ENCODE measurements at places on chromosomes 1 and 21. TPM values are rescaled to one million over a fixed set of nuclear protein-coding genes. Genes with fewer than 3 reads are reported as not detected.
A peak's percentile ranks its signal among the peaks of the same experiment; 100 is the strongest.

- peak; percentile 90 for DNase-seq
Observed at GRCh38 chr1:206935491-206936067, 10.7 kb downstream of the PIGR start.

DNA sequence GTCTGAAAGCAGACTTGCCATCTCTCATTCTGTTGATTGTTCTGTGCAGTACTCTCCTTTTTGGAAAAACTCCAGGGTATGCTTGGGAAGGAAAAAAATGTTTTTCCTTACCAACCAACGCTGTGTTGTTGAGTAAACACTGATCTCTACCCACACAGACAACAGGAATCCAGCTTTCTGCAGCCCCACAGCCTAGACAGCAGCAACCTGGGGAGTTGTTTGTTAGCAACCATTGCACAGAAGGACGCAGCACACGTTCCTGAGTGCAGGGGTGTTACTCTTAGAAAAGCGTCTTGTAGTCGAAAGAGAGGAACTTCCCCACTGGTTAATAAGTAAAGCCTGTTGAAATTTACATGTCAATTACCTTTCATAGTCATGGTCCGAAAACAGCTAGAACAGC lies 56.6 kb downstream of the SMYD2 start:
- DNase-seq, result no peak

NBPF20 gene
- total RNA-seq, result 0.22 TPM

LAX1 gene
- not detected for total RNA-seq

DNA sequence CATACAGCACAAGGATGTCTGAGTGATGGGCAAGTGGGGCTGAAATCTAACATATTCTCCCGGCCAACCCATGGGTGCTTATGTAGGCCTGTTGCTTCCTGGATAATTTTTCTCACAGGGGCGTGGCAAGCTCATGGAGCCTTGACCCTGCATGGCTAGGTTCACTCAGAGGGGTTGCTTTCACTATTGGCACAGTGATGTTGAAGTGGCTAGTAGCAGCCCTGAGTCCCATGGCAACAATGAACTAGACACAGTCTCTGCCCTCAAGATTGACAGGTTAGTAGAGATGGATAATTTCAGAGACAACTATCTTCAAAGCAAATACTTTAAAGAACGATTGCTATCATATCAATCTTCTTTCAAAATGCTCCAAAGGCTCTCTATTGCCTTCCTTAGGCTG lies 6.5 kb upstream of the MAB21L3 start:
- no peak for DNase-seq

GRCh38 chr1:156963621-156964020 lies 43.2 kb downstream of the LRRC71 start:
- DNase-seq, result no peak

- DNase-seq, result no peak
Observed at GRCh38 chr1:50858761-50859160, 101.3 kb downstream of the FAF1 start.

DNA sequence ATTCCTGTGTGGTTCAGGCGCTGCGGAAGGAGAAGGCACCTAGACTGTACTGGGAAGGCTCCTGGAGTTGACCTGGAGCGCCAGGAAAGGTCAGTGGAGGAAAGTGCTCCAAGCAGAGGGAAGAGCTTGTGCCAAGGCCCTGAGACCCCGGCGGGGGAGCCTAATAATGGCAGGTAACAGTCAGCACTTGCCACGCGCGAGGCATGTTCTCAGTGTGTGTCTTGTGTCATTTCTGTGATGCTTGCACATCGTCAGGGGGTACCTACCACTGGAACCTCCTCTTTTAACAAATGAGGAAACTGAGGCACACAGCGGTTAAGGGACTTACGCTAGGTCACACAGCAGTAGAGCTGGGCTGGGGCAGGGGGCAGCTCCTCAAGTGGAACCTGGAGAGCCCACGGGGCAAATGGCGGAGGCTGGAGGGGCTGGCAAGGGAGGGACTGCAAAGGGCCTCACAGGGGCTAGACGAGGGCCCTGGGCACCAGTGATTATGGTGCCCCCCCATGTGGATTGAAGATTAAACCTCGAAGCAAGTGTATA lies 976 bp upstream of the BMP8B start:
- peak; percentile 65 for DNase-seq

ZNF695 gene
- 22.3 TPM for total RNA-seq

ADGRL4 gene
- 0.63 TPM for total RNA-seq

- no peak for DNase-seq
Observed at GRCh38 chr1:97202481-97203380, 481.1 kb downstream of the PTBP2 start.

- DNase-seq, result no peak
Observed at GRCh38 chr1:100039591-100039990, 69.8 kb downstream of the SLC35A3 start.

KRTAP7-1 gene
- not detected for total RNA-seq

Measured in H9 (cell line).